ENCODE measurements at places on chromosomes 3 and 15. TPM values are rescaled to one million over a fixed set of nuclear protein-coding genes. Genes with fewer than 3 reads are reported as not detected.

GRCh38 chr3:99114565-99115291, 213.2 kb upstream of the DCBLD2 start:
- DNase-seq: no peak

- peak; percentile 72 for DNase-seq
These were observed 1.5 kb downstream of the DUSP7 start for GRCh38 chr3:52054661-52055511.

- no peak for DNase-seq
These were observed 8.5 kb upstream of the FANCD2 start for GRCh38 chr3:10017636-10018292.

DNA sequence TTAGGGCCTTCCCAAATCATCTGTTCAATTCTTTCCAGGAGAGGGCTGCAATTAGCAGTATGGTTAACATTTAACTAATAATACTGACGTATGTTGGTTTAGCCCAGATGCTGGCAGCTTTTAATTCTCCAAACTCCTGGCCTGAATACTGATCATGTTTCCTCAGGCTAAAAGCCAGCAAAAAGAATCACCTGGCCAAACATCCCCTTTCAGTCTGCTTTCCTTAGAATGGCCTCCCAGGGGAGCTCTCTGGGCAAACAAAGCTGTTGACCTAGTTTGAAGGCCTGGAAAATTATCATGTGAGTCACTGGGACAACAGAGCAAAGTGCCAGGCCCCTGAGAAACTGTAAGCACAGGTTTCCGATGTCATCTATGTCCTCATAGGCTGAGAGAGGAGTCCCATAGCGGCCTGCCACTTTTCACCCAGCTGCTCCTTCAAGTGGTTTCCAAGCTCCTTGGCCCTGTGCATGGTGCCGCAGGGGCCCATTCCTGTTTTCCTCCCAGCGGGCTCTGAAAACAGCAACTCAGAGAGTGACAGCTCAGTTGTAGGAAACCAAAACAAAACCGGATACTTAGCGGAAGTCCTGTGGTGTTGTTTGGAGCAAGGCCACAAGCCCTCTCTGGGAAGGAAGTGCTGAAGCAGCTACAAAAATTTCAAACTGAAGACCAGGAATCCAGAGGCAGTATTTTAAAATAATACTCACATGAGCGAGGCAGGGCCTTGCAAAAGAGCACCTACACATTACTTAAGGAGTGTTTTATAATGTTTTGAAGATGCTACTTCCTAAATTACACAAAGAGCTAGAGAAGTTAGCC, 36.5 kb upstream of the RAB11A start:
- DNase-seq: peak; percentile 92

- no peak for DNase-seq
These were observed 248.7 kb upstream of the ICE2 start for GRCh38 chr15:60727661-60728060.

- no peak for DNase-seq
These were observed 6.3 kb downstream of the CCNB2 start for GRCh38 chr15:59111251-59111650.

- DNase-seq: no peak
These were observed 4.8 kb upstream of the FBXW12 start for GRCh38 chr3:48367201-48367600.

DNA sequence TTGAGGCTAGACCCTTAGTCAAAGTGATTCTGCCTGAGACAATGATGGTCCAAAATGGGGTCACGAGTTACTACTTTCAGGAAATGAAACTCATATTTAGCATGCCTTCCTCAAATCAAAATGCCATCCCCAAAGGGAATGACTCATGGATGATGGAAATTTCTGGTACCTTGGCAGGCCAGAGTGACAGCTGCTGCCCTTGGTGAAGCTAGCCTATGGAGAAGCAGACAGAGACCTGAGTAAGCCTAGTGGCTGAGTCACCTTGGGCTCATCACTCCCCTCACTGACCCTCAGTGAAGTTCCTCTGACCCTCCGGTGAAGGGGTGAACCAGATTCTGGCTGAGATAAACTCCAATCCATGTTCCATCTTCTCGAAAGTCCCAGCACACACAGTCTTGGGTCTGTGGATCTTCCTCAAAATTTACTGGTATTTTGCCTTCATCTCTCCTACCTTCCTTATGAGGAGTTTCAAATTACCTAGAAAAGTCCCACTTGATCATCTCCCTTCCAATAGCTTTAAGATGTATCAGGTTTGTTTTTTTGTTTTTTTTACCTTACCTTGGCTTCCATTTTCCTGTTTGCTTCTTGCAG, 54.5 kb upstream of the ABHD17C start:
- DNase-seq: no peak

- no peak for DNase-seq
These were observed 85.6 kb upstream of the PSMD6 start for GRCh38 chr3:64108784-64109317.

GRCh38 chr3:122979211-122979610, 48.4 kb downstream of the SEMA5B start:
- DNase-seq: no peak

CRELD1 gene
- 92.8 TPM for polyA plus RNA-seq

CEP152 gene
- 1.0 TPM for polyA plus RNA-seq

STRIT1 gene
- polyA plus RNA-seq: 0.14 TPM

HDC gene
- polyA plus RNA-seq: not detected

SMCO1 gene
- 46.1 TPM for polyA plus RNA-seq

C3orf80 gene
- 0.16 TPM for polyA plus RNA-seq

ISLR2 gene
- polyA plus RNA-seq: 2.1 TPM
